ENCODE measurements at places on chromosomes 5 and 9.

GRCh38 chr9:92308893-92309292, 15.4 kb upstream of the IARS1 start:
- DNase-seq, result no peak

DNA sequence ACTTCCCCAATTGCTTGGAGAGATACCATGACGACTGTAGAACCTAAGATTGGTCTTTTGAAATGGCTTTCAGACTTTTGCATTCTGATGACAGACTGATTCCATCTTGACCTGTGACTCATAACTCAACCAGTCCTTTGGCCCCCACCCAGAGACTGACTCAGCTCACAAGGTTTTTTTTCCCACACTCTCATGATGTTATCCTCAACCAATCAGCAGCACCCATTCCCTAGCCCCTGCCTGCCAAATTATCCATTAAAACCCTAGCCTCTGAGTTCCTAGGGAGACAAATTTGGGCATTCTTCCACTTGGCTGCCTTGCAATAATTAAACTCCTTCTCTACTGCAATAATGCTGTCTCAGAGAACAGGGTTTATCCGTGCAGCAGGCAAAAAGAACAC, 1263.3 kb upstream of the CDH9 start:
- no peak for DNase-seq

DNA sequence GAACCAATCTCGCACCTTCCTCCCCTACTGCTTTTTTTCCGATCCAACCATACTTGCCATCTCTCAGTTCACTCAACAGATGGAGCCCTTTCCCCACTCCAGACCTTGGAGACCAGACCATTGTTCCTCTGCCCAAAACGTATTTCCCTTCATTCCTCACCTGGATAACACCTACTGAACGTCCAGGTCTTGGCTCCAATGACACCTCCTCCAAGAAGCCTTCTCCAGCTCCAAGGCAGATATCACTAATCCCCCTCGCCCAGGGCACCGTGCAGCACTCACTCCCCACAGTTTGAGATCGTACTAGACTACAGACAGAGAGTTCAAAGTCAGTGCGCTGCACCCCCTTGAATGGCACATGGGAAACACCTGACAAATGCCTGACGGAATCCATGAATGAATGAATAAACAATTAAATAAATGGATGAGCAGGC, 47.1 kb upstream of the AKNA start:
- no peak for DNase-seq

DNA sequence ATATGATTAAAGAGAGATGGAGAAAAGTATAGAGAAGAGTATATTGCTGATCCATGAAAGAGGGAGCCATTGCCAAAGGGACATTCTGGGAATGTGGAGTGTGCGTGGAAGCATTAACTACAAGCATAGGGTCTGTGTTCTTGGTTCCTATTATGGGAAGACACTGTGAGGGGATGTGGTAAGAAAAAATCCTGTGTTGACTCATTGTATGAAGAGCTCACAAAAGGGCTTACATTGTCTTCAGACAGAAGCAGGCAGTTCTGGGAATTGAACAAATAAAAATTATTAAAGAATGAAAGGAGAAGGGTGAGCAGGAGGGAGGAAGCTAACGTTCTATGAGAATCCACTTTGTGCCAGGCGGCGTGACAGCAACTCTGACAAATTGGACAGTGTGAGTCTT, 250.4 kb upstream of the CHD1 start:
- no peak for DNase-seq

DNA sequence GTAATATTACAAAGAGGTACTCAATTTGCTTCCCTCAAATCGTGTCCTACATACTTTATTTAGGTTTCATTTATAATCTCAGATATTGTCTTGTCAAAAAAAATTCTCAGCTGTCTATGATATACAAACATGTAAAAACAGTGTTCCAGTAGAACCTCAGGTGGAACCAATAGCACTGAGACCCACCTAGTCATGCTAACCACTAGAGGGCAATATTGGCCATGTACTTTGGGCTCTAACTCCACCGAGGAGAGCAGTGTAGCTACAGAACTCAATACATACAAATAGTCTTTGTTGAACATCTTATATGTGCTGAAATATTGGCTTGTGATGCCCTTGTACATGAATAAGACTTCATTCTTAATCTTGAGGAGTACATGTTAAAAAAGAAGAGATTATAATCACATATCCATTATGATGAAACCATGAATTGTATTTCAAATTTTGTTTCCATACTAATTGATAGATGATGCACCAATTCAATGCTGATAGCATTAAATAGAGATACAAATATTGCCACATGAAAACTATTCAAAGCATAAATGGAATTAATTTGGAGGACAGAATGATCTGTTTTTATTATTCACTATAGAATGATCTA, 71.2 kb upstream of the CNTLN start:
- DNase-seq, result no peak

DNA sequence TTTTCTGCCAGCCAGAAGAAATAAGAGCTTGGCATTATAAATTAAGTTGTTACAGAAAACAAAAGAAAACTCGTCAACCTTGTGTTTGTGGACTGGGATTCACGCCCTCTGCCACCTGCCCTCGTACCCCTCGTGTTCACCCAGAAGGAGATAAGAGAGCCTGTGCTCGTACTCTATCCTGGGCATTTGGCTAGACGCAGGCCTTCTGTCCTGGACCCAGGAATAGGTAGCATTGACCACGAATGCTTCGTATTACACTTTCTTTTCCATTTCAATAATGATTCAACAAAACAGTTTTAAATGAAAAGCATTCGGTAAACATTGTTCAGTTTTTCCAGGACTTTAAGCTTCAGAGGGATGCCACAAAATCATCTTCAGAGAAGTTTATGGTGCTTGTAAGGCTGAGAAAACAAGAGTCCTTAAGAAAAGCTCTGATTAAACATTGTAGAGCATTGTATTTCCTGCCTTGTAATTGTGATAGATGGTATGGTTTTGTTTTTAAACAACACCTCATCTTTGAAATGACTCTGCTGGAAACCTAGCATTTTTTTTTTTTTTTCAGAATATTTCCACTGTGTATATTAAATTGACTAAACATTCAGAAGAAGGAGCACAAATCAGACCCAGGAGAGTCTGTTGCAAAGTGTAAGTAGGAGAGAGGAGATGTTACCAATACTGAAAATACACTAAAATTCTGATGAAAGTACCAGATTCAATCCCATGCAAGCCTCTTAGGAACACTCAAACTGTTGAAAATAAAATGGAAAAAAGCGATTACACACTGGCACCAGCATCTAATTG, 27.6 kb downstream of the MTX3 start:
- DNase-seq, result no peak

GRCh38 chr5:135492319-135492626, 40.1 kb upstream of the TIFAB start:
- no peak for DNase-seq

DNA sequence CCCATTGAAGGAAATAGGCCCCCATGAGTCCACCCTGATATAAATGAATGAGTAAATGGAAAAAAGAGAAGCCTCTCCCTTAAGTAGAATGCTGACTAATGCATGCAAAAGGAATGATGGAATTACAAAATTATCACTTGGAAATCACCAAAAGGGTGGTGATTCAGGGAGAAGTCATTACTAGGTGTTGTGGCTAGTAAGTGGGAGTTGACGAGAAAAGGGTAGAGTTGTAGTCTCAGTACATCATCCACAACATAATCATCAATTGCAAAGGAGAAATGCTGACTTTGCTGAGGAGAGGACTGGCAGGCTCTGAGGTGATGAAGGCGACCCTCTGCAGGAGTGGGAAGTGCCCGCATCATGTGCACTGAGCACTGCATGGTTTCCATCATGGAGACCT, 201.5 kb upstream of the S1PR3 start:
- DNase-seq, result no peak

DNA sequence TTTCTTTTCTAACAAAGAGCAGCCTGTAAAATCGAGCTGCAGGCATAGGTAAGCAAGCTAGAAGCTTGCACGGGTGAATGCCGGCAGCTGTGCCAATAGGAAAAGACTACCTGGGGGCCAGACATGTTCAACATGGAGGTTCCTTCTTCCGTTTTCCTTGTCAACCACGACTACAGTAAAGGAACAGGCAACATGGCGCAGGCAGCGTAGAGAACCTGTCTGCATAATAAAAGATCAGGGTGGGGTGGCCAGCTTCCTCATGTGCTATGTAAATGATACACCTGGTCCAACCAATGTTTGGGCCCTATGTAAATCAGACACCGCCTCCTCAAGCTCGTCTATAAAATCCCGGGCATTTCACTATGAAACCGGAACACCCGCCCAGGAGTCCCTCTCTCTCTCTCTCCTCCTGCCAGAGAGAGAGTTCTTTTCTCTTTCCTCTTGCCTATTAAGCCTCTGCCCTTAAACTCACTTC, 103.8 kb upstream of the LIFR start:
- no peak for DNase-seq

DNA sequence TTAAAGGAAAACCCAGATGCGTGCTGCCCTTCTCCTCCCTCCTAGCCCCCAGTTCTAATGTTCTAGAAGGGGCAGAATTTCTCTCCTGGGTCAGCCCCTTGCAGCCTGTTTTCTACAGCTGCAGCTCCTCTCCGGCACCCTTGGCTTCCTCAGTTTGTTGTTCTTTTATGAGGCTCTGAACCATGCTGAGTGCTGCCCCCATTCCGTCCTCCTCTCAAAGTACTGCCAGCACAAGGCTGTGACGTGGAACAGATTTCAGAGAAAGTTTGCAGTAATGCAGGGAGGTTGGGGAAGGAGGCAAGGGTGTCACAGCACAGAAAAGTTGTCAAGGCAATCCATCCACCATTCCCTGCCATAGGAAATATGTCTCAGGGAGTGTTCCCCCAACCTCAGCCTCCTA, 63.3 kb downstream of the RGS3 start:
- DNase-seq, result peak; percentile 36

GRCh38 chr9:96782235-96782634, 4.3 kb upstream of the ZNF510 start:
- DNase-seq, result no peak

GRCh38 chr9:120210274-120210673, 369.7 kb downstream of the CDK5RAP2 start:
- no peak for DNase-seq

DNA sequence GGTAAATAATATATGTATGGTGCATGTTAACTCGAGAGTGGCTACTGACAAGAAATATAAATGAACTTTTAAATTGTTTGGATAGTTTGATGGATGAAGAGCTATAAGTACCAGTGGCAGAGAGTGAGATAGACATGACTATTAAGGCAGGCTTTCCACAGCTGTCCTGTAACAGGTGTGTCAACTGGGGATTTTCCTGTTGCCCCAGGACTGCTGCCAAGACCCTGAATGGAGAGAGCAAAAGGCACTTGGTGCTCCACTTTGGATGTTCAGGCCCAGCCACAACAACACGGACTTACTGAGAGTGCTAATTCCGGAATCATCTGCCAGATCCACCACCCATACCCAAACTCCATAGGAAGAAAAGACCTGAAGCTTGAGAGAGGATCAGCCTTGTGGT, 215.1 kb downstream of the SEC61B start:
- DNase-seq, result no peak

DNA sequence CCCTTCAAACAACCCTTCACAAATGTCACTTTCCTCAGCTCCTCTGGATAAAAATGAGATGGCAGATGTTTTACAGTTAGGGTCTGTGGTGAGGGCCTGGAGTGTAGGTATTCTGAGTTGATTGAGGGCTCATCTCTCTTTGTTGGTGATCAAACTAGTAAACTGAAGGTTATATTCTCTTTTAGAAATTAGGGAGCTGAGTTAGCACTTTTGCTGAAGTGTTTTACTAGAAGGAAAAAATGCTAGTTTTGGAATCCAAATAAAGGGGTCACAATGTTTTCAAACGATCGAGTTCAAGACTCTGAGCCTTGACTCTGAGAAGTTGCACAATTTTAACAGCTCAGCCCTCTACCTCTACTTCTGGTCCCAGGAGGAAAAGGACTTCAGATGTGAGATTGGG, 23.4 kb downstream of the RHOBTB3 start:
- DNase-seq, result no peak
